ENCODE measurements at places on chromosomes 7 and 10. TPM values are rescaled to one million over a fixed set of nuclear protein-coding genes. Genes with fewer than 3 reads are reported as not detected.
A peak's percentile ranks its signal among the peaks of the same experiment; 100 is the strongest.

The SLC18A3 gene
- total RNA-seq, result not detected

- no peaks in the 10 kb centered on the region for H3K36me3 ChIP-seq
- no peaks in the 10 kb centered on the region for H3K4me1 ChIP-seq
- DNase-seq, result no peak
- peaks cover 2% of the 10 kb centered on the region for H3K27me3 ChIP-seq
- no peak overlapping the region for H3K4me3 ChIP-seq
These were observed 126.7 kb downstream of the TNS3 start for GRCh38 chr7:47454974-47455871.

DNA sequence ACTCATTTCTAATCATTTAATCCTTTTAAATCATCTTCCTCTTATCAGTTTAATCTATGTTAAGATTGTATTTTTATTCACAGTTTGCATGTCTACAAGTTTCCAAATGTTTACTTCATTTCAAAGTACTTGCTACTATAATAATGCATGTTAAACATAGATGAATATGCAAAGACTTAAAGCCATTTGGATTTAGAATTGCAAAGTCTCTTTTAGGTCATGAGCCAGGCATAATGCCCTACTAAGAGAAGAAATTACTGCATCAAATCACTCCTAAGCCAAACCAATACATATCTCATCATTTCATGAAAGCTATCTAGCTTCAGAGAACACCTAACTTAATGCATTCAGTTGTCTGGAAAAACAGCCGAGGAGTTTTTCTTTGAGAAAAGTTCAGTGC lies 266.1 kb downstream of the PRKG1 start:
- no peaks in the 10 kb centered on the region for H3K4me1 ChIP-seq
- no peaks in the 10 kb centered on the region for H3K27me3 ChIP-seq
- H3K27ac ChIP-seq, result no peak overlapping the region
- DNase-seq, result no peak
- no peak overlapping the region for H3K4me3 ChIP-seq

GRCh38 chr10:122955892-122956291 lies 1.9 kb upstream of the C10orf88 start:
- no peaks in the 10 kb centered on the region for H3K36me3 ChIP-seq
- H3K27ac ChIP-seq, result no peak overlapping the region
- peaks cover 19% of the 10 kb centered on the region for H3K4me1 ChIP-seq
- H3K27me3 ChIP-seq, result no peaks in the 10 kb centered on the region

GRCh38 chr10:70950801-70951200 lies 62.4 kb upstream of the PCBD1 start:
- H3K4me1 ChIP-seq, result no peaks in the 10 kb centered on the region
- no peak overlapping the region for H3K4me3 ChIP-seq
- H3K36me3 ChIP-seq, result no peaks in the 10 kb centered on the region
- H3K27ac ChIP-seq, result no peak overlapping the region
- peak; percentile 8 for DNase-seq
- no peaks in the 10 kb centered on the region for H3K27me3 ChIP-seq

- H3K27ac ChIP-seq, result no peak overlapping the region
- H3K27me3 ChIP-seq, result no peaks in the 10 kb centered on the region
- no peak overlapping the region for H3K4me3 ChIP-seq
These were observed 789.7 kb downstream of the GATA3 start for GRCh38 chr10:8844141-8844540.

The RSPH10B2 gene
- 0.09 TPM for total RNA-seq

The CFAP58 gene
- total RNA-seq, result 0.07 TPM

GRCh38 chr7:140903741-140904480 lies 20.8 kb downstream of the BRAF start:
- no peak overlapping the region for H3K4me3 ChIP-seq
- no peaks in the 10 kb centered on the region for H3K27me3 ChIP-seq
- DNase-seq, result no peak
- no peaks in the 10 kb centered on the region for H3K36me3 ChIP-seq
- H3K27ac ChIP-seq, result no peak overlapping the region

The PLEKHA1 gene
- total RNA-seq, result 16.8 TPM

The CCM2 gene
- total RNA-seq, result 70.6 TPM

The HOXA4 gene
- total RNA-seq, result not detected

The NHLRC2 gene
- total RNA-seq, result 33.1 TPM

The ZNRF2 gene
- total RNA-seq, result 12.4 TPM

The SFTPA1 gene
- not detected for total RNA-seq

DNA sequence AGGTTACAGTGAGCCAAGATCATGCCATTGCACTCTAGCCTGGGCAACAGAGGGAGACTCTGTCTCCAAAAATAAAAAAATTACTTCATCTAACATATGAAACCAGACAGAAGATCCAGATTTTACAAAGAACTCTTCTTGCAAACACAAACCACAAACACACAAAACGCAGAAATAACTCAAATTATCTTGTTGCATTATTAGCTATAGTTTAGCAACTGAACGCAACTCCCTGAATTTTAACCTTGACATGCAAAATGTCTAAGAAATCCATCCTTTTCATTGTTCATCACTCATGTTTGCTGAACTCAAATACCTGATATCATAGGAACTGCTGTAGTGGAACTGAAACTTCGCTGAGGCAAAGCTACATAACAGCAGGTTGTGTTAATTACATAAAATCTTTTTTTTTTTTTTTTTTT lies 64.1 kb downstream of the MICU1 start:
- H3K4me3 ChIP-seq, result no peak overlapping the region
- DNase-seq, result no peak
- no peaks in the 10 kb centered on the region for H3K4me1 ChIP-seq
- H3K27ac ChIP-seq, result no peak overlapping the region
- no peaks in the 10 kb centered on the region for H3K36me3 ChIP-seq

DNA sequence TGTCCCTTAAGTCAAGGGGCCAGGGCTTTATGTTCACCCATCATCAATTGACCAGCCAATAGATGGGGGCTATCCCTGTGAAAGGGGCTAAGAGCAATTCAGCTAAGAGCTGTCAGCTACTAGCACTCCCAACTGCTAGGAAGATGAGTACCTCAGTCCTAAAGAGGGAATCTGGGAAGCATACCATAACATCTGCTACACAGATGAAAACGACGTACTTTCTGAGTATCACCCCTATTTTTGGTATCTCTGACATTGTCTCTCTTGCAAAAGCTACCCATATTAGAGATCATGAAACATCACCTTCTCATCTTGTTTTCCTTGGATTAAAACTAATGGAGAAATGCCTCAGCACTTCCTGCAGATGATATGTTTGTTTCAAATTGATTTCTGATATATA lies 7.5 kb upstream of the SMNDC1 start:
- DNase-seq, result no peak
- H3K4me1 ChIP-seq, result no peaks in the 10 kb centered on the region
- no peaks in the 10 kb centered on the region for H3K27me3 ChIP-seq
- no peaks in the 10 kb centered on the region for H3K36me3 ChIP-seq

DNA sequence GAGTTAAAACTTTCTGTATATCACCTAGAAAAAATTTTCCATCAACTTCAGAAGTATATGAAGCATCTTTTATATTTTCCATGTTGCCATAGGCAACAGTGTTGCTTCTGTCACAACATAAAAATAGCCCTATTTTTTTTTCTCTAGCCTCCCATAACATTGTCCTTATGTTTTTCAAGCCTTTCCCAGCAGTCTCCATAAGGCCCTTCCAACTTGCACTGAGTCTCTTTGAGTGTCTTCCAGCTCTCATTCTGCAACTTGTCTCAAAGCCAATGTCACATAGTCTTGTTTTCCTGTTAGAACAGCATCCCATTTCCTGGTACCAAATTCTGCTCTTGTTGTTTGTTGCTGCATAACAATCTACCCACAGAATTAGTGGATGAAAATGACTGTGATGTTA lies 1055.5 kb upstream of the GHITM start:
- no peak for DNase-seq
- H3K4me1 ChIP-seq, result no peaks in the 10 kb centered on the region
- H3K27me3 ChIP-seq, result no peaks in the 10 kb centered on the region
- no peak overlapping the region for H3K27ac ChIP-seq
- H3K36me3 ChIP-seq, result no peaks in the 10 kb centered on the region
- no peak overlapping the region for H3K4me3 ChIP-seq

DNA sequence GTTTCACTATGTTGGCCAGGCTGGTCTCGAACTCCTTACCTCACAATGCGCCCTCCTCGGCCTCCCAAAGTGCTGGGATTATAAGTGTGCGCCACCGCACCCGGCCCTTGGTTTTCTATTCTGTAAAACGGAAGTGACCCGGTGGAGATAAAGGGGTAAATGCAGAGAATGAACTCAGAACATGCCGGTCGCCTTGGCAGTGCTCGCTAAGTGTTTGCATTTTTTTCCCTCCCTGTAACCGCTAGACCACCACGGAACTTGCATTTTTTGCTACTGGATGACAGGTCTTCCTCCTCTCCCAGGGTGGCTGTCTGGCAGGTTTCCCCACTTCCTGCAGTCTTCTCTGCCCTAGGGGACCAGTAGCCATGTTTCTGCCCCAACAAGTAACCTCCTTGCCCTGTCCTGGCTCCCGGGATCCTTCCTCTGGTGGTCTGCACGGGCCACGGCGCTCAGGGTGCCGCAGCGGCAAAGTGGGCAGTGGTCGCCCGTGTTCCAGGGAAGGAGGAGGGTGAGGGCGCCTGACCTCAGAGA lies 18.8 kb upstream of the GNA12 start:
- DNase-seq, result peak; percentile 32
- peaks cover 23% of the 10 kb centered on the region for H3K4me1 ChIP-seq
- H3K4me3 ChIP-seq, result peak overlapping the region; percentile 32
- H3K36me3 ChIP-seq, result no peaks in the 10 kb centered on the region

DNA sequence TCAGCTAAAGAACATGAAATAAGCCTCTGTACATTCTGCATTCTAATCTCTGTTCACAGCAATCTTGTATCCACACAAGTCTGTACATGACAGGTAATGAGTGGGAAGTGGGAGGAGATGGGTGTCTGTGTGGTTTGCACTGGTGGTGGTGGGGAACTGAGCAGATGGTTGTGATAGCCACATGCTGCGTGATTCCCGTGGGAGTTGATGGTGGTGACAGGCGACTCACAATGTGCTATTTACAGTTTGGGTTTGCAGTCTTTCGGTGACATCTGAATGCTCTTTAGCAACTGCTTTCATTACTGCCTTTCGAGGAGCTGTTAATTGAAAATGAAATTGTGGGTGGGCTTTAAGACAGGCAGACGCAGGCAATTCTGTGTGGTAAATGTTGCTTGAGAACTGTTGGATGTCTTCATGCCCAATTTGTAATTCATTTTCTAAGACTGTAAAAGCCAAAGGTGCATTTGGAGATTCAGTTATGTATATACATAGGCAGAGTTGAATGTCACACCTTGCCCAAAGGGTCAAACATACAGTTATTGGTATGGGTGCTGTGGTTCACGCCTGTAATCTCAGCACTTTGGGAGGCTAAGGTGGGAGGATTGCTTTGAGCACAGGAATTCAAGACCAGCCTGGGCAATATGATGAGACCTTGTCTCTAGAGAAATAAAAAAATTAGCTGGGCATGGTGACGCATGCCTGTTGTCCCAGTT lies 308.2 kb downstream of the AUTS2 start:
- no peak for DNase-seq
- H3K27ac ChIP-seq, result no peak overlapping the region
- no peaks in the 10 kb centered on the region for H3K27me3 ChIP-seq
- no peaks in the 10 kb centered on the region for H3K36me3 ChIP-seq
- H3K4me3 ChIP-seq, result no peak overlapping the region
- H3K4me1 ChIP-seq, result no peaks in the 10 kb centered on the region

DNA sequence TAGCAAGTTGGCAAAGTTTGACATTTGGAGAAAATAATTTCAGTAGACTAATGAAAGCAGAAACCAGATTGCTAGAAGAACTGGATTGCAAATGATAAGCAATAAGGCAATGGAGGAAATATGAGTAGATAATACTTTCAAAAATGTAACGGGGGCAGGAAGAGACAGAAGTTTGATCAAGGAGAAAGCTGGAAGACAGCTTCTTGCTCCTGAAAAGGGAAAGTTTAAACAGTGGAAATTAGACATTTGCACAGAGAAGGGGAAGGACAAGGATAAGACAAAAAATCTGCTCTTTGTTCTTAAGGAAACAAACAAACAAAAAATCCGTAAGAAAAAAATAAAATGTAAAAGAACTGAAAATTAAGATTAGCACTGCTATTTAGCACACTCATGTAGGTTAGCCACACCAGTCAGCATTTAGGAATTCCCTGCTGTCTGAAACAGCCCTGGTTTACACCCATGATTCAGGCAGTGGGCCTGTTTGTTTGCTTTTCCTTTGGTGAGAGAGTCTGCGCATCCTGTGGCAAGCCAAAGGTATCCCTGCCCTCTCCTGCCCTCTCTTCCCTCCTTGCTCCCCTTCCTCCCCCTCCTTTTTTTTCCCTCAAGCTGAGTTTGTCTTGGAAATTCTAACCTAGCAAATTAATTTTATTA lies 104.3 kb upstream of the CAV2 start:
- H3K4me3 ChIP-seq, result no peak overlapping the region
- no peaks in the 10 kb centered on the region for H3K27me3 ChIP-seq
- no peaks in the 10 kb centered on the region for H3K36me3 ChIP-seq
- no peaks in the 10 kb centered on the region for H3K4me1 ChIP-seq
- DNase-seq, result no peak

The CACNA2D1 gene
- total RNA-seq, result not detected

The HKDC1 gene
- total RNA-seq, result 0.15 TPM

GRCh38 chr10:77564731-77565589 lies 72.6 kb downstream of the KCNMA1 start:
- no peaks in the 10 kb centered on the region for H3K36me3 ChIP-seq
- no peaks in the 10 kb centered on the region for H3K4me1 ChIP-seq
- DNase-seq, result no peak
- no peak overlapping the region for H3K27ac ChIP-seq

The NEUROG3 gene
- total RNA-seq, result not detected

The IDI2 gene
- total RNA-seq, result not detected

The STARD3NL gene
- total RNA-seq, result 41.5 TPM

The ADCY1 gene
- total RNA-seq, result 1.3 TPM

DNA sequence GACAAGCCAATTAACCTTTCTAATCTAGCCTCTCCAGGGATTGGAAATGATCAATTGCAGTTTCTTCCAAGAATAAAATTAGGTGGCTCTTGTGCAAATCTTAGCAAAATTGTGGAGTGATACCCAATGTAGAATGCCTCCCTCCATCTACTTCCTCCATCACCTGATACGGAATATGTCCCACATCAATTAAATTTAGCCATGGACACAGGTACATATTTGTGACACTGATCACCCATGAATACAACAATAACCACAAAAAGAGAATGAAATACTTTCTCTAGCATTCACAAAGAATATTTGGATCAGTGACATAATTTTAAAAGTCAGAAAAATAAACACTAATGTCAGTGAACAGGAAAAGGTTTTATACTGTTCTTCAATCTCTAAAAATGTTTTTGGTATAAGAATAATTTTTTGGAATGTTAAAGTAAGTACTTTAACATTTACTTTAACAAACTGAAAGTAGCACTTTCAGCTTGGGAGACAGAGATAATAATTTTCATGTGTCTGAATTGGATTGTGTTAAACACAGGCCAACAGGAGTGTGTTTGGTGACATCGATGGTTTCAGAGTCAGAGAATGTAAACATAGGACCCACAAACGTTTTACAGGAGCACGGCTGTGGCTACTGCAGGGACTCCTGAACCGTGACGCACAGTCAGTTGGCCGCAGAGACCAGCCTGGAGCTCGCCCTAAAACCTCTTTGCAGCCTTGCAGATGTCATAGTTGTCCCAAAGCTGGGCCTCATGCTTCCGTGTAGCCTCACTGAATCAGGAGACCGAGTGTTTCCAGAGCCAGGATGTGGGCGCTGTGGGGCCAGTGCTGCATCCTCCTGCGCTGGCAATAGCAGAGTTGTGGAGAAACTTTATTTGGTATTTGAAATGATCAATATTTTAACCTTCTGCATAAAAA lies 7.2 kb downstream of the RBM20 start:
- peaks cover 11% of the 10 kb centered on the region for H3K27me3 ChIP-seq
- H3K4me1 ChIP-seq, result peaks cover 3% of the 10 kb centered on the region
- no peak overlapping the region for H3K4me3 ChIP-seq
- H3K36me3 ChIP-seq, result no peaks in the 10 kb centered on the region

All from CD8-positive, alpha-beta memory T cell (primary cell).